ENCODE measurements at places on chromosomes 2 and 18.

- no peak for DNase-seq
These were observed 13.7 kb upstream of the RALB start for GRCh38 chr2:120238728-120239487.

- DNase-seq: no peak
These were observed 63.1 kb downstream of the UNC80 start for GRCh38 chr2:209834767-209835166.

GRCh38 chr2:84781942-84782716, 98.8 kb downstream of the TRABD2A start:
- DNase-seq: peak; percentile 68

GRCh38 chr18:25081001-25081400, 271.0 kb downstream of the ZNF521 start:
- DNase-seq: no peak

GRCh38 chr18:54150226-54150625, 74.2 kb downstream of the MBD2 start:
- no peak for DNase-seq

Data from stimulated activated CD4-positive, alpha-beta T cell treated with anti-CD3 and anti-CD28 coated beads, Interleukin-2, amount 100 ng/mL, for 4 hours (primary cell).